NCI-H1048 (cell line): ENCODE measurements at places on chromosomes 5 and 9.

- peak; percentile 33 for DNase-seq
Measured at GRCh38 chr5:38382898-38383297, 124.5 kb downstream of the EGFLAM start.

DNA sequence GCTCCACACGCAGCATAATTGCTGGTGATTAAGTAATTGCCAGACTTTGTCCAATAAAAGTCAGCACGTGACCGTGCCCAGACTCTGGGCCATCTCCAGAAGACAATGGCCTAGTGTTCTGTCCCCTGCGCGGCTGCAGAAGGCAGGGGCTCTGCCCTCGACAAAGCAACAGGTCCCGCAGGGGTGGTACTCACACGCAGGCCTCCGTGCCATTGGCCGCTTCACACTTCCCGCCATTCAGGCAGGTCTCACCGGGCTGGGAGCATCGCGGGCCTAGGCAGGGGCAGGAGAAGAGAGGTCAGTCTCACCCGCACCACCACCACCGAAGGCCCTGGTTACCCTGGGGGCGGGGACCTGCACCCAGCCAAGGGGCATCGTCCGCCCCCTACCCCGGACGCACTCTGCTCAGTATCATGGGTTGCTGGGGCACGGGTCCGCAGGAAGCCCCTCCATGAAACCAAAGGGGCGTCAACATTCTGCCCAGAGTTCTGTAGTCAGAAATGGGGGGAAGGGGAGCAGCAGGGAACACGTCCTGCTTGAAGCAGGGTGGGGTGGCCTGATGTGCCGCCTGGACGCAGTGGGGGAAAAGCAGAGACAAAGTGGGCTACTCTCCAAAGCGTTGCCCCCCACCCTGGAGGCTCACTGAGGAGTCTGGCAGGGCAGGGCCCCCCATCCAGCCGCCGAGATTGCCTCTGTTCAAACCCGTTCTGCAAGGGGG, 1.9 kb downstream of the NOTCH1 start:
- peak; percentile 87 for DNase-seq

DNA sequence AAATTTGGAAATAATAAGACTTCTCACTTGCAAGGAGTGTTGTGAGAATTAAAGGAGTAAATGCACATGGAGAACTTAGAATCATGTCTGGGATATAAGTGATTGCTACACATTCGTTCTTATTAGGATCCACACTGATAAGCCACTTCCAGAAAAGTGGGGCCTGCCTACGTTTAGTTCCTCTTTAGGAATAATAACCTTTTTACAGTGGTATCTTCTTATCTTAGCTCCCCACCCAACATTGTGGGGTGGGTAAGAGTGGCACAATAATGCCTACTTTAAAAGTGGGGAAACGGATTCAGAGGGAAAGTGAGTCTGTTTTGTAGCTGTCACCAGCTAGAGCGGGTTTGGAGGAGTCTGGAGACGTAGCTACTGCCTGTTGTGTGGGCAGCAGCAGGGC, 16.0 kb downstream of the DOCK2 start:
- DNase-seq = no peak

- no peak for DNase-seq
Measured at GRCh38 chr5:135662683-135663082, 83.9 kb upstream of the CXCL14 start.

- no peak for DNase-seq
Measured at GRCh38 chr5:143316844-143317631, 86.4 kb downstream of the NR3C1 start.
